Activated B cell treated with CpG ODN at 0.5 μM for 24 hours (primary cell): ENCODE measurements at places on chromosomes 1 and 21. TPM values are rescaled to one million over a fixed set of nuclear protein-coding genes. Genes with fewer than 3 reads are reported as not detected.

The AK5 gene
- total RNA-seq: not detected in 2 replicates

The WNT9A gene
- total RNA-seq: 0.05 TPM in 1 of 2 replicates, not detected in the other

The SLC1A7 gene
- not detected in 2 replicates for total RNA-seq

The AIM2 gene
- total RNA-seq: 46.5 and 53.3 TPM in 2 replicates

The CRYBG2 gene
- 0.27 and 0.86 TPM in 2 replicates for total RNA-seq

The TEDDM1 gene
- total RNA-seq: not detected in 2 replicates

The CD247 gene
- total RNA-seq: 1.0 and 2.1 TPM in 2 replicates

The RBP7 gene
- not detected in 2 replicates for total RNA-seq

The SLC25A34 gene
- total RNA-seq: 3.8 and 5.8 TPM in 2 replicates

The RGS16 gene
- total RNA-seq: 2.6 TPM in 2 replicates

The TIAM1 gene
- total RNA-seq: 0.84 and 0.98 TPM in 2 replicates

The C4BPA gene
- not detected in 2 replicates for total RNA-seq

DNA sequence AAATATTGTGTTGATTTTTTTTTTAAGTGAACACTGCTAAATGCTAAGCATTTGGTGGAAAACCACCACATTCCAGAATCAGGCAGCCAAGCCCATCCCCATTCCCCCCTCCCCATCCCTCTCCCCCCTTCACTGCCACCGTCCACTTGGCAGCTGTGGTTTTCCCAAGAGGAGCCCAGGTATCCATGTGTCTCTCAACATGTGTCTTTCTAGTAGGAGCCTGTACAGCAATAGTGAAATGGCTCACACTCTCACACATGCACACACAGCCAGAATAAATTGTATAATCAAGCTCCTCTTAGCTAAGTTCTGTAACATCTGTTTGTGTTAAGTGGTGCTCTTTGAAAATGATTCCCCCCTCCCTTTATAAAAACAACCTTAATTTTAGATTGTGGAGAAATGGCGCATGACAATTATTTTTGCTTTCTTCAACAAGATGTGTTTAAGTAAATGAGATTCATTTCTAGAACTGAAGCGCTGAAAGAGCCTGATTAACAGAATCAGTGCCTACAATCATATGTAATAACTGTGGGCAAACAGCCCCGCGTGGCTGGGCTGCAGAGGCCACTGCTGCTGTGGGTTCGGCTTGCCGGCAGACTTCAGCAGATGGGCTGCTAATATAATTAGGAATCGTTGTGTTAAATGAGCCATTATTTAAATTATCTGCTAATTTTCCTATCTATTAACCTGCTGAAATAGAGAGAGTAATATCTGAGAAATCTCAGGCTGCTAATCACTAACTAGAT, 43.3 kb downstream of the BACE2 start:
- no peak for DNase-seq

DNA sequence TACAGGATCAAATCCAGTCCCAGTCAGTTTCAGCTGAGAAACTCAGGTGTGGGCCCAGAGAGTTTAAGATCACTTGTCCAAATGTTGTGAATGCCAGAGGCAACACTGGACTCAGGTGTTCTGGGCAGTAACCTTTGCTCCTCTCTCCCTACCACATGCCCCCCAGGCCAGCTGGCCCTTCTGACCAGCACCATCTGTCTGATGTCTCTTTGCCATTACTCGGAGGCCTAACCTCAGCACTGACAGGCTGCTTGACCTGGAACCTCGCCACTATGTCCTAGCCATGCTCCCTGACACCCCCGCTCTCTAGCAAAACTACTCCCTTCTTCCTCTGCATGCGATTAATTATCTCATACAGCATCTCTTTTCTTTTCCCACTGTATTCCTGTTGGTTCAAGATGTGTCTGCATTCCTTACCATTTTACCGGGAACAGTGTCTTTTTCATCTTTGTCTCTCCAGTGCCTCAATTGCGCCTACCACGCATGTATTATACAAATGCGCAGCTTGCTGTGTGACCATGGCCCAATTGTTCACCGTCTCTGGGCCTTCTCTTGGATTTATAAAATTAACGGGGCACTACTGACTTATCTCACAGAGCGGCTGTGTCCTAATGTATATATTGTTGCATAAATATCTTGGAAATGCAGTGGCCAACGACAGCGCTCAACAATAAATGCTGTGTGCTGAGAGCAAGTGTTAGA, 159.5 kb upstream of the IRF2BP2 start:
- DNase-seq: no peak

GRCh38 chr1:218366322-218367052, 21.4 kb downstream of the TGFB2 start:
- DNase-seq: no peak

DNA sequence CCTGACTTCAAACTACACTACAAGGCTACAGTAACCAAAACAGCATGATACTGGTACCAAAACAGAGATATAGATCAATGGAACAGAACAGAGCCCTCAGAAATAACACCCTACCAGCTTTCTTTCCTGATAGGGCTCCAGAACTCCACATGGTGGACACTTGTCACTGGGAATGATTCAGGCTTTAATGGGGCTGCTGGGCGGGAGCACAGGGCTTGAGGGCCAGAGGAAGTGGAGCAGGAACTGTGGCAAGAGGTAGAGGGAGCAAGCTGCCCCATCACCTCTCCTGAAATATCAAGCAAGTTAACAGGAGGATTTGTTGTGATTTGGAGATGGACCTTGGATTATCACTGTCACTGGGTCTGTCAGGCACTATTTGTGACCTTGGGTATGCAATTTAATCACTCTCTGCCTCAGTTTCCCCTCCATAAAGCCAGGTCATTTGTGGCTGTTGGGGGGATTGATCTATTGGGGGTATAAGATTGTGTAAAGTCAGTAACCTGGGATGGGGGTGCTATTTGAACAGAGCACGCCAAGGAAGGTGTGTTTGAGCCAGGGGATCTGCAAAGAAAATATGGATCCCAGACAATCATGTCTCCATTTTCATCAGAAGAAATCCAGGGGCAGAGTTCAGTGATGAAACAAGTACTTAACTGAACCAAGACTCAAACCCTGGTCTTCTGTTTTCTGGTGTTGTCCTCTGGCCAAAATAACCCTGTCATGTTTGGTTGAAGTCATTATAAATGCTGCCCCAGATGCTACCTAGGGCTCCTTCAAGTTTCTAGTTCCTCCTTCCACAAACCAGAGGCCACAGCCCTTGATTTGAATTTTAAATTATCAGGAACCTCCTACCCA, 25.2 kb downstream of the ETS2 start:
- no peak for DNase-seq

- DNase-seq: no peak
These were observed 283.8 kb downstream of the MRPL39 start for GRCh38 chr21:25323356-25323949.

- no peak for DNase-seq
These were observed 39.7 kb downstream of the EIF2B3 start for GRCh38 chr1:44946725-44947062.

GRCh38 chr1:39639305-39640130, at the start of gene HEYL:
Gene HEYL, minus strand, starts transcription at chr1:39639643. Its CDS starts 18 bp downstream, at chr1:39639625.
- DNase-seq: peak; percentile 53

GRCh38 chr1:91501523-91501851, 836 bp downstream of the CDC7 start:
- no peak for DNase-seq

GRCh38 chr1:116827607-116828105, 73.4 kb downstream of the CD2 start:
- DNase-seq: no peak

- DNase-seq: no peak
These were observed 526.9 kb downstream of the MATN1 start for GRCh38 chr1:30196457-30196856.

- no peak for DNase-seq
These were observed 20.3 kb upstream of the RGS4 start for GRCh38 chr1:163048869-163049268.

DNA sequence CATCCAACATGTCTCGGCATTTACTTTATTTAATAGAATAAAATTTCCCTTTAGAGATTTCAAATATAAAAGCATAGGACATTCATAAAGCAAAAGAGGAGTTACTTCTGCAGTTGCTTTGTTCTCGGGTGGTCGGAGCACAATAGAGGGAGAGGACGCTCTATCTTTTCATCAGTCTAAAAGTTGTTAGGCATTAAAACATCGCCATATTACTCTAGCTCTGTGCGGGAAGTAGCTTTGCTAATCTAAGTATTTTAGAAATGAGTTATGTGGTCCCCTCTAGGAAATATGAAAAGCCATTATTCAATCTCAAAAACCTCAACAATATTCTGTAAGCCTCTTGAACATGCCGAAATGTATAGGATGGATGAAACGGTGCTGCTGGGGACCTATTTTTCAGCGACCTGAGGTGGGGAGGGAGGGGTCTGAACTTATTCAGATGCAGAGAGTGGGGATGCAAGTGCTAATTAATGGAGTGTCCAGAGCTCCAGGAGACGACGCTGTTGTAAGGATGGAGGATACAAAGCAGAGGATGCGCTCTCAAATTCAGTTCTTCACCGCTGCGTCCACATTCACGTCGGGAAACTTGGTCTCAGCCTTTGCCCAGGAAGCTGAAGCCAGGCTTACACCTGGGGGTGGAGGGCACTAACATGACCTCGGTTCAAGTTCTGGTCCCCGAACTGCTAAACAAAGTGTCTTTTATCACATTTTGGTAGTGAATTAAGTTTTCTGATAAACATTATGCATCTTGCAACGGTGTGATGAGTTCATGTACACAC, 6.3 kb downstream of the CDKN2C start:
- no peak for DNase-seq

DNA sequence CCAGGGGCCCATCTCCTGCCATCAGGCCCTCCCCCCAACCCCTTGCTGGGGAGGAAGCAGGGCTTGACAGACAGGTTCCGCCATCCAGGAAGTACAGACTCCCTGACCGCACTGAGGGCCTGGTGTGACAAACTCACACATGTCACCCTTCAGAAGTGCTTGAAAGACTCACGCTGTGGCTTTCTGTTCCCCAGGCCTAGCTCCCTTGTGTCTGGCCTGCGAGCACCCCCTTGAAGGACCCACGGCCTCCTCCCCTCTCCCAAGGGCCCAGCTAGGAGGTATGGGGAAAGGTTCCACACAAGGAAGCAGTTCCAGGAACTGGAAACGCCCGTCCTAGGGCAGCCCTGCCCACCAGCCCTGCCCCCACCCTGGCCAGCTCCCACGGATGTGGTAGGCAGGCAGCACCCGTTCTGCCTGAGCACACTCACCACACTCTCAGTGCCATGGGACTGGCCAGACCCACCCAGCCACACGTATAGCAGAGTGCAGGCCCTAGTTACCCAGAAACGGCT, 26.7 kb downstream of the SLC2A1 start:
- peak; percentile 82 for DNase-seq

- DNase-seq: no peak
These were observed 8.9 kb downstream of the RCAN1 start for GRCh38 chr21:34606051-34606450.

DNA sequence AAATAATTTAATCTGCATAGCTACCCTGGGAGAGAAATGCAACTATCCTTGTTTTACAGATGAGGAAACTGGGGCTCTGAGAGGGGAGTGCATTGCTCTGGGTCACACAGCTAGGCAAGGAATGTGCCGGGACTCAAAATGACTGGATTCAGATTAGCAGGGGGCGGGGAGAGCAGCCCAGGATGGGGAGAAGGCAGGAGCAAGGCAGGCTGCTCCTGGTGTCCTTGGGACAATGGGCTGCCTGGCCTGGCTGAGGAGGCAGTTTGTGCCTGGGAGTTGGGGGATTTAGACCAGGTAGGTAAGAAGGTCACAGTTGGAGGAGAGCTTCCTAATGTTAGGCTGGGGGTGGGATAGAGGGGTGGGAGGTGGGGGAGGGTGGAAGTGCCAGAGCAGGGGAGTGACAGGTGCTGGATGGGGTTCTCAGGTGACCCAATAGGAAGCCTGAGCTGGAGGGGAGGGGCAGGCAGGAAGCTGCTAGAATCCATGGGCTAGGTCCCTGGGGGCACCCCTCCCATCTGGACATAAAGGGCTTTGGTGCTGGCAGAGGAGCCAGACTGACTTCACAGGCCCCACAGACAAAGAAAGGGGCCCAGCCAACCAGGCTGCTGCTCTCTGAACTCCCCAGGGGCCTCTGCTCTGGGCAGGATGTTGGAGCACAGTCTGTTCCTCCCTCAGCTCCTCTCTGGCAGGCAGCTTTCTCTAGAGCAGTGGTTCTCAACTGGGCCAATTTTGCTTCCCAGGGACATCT, 29.0 kb downstream of the TRIM62 start:
- no peak for DNase-seq

- DNase-seq: no peak
These were observed 112.5 kb upstream of the F3 start for GRCh38 chr1:94654031-94654430.

- no peak for DNase-seq
These were observed 198.3 kb downstream of the DUSP10 start for GRCh38 chr1:221543529-221544120.

GRCh38 chr1:201500670-201501120, 6.2 kb downstream of the CSRP1 start:
- DNase-seq: no peak

GRCh38 chr1:101365186-101365585, 128.4 kb downstream of the S1PR1 start:
- no peak for DNase-seq

DNA sequence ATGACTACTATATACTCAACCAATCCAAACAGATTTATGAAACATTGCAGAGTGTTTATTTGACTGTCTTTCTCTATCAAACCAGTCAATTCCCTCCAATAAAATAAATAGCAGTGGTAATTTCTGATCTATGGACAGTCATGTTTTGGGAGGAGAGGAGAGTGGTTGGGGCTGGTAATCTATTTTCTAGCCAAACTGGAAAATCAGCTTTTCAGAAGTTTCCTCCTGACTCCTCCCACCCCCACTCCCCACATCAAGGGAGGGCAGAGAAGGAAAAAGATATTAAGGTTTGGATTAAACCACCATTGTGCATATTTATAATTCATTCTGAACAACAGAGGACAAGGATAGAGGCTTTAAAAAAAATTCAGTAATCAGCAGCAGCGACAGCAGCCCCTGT, 69.4 kb upstream of the SOX13 start:
- DNase-seq: no peak

DNA sequence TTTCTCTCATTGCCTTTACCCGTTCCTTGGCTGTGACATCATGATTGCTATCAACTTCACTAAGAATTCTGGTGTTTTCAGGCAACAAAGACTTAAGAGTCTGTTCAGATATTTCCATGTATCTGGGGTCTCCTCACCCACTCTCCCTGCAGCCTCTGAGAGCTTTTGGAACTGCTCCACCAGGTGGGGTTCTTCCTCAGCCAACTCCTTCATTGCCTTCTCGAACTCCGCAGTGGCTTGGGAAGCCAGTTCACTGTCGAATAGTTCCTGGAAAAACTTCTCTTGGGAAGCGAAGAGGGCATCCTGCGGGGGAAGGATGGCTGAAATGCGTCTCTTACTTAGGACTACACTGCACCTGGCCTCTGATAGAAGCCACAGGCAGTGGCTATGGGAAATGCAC, 2.1 kb downstream of the PEX19 start:
- DNase-seq: no peak

DNA sequence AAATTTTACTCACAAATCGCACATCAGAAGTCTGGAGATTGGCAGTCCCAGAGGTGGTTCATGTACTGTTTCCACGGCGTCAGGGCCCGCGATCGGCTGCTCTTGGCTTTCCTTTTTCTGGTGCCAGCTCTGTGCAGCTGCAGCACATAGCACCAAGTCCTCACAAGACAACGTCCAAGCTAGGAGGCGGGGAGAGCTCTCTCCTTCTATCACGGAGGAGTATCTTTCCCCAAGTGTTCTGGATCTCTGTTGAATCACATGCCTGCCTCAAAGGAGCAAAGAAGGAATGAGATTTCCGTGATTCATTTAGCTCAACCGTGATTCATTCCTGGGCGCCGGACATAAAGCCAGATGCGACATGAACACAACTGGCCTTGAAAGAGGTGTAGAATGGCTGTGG, 25.5 kb downstream of the MT1HL1 start:
- no peak for DNase-seq
